K562 (cell line): ENCODE measurements at places on chromosomes 11 and 22. TPM values are rescaled to one million over a fixed set of nuclear protein-coding genes. Genes with fewer than 3 reads are reported as not detected.
A peak's percentile ranks its signal among the peaks of the same experiment; 100 is the strongest.

DNA sequence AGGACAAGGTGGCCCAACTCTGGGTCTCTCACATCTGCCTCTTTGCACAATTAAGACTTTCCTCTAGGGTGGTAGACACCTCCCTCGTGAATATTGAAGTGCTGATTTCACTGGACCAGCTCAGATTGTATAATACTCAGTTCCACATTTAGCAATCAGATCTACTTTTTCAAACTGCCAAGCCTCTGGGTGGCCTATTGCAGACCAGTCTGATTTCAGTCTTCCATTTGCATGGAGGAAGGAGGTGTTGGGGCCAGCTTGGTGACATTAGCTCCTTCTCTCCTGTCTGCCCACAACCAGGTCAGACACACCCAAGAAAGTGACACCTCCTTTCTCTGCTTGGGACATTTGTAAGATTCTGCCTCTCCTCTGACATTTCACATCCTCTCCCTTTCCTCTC lies 78.2 kb downstream of the PPFIBP2 start:
- H3K36me3 ChIP-seq: no peaks in the 10 kb centered on the region
- no peak for DNase-seq
- no peak overlapping the region for H3K4me3 ChIP-seq
- no peak overlapping the region for H3K27ac ChIP-seq
- H3K27me3 ChIP-seq: peaks cover 2% of the 10 kb centered on the region; the same call in 1 of the 3 replicates

DNA sequence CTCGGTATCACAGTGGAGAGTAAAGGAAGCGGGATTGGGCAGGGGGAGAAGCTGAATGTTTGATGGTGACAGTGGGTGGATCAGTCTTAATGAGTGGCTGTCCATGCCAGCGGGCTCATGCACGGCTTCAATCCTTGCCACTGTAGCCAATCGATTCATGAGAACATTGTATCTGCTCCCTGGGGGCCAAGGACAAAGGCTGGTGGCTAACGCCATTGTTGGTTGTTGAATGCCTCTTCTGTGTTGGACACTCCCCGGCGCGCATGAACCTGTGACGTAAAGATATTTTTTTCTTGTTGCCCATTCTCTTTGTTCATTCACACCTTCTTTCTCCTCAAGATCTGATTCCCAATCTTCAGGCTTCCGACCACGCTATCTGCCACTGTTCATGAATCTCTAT lies 20.9 kb upstream of the ATXN10 start:
- H3K4me1 ChIP-seq: no peaks in the 10 kb centered on the region; the same call in 2 of the 3 replicates
- no peak for DNase-seq
- H3K4me3 ChIP-seq: no peak overlapping the region
- H3K27me3 ChIP-seq: peaks cover 7% of the 10 kb centered on the region
- no peaks in the 10 kb centered on the region for H3K36me3 ChIP-seq

- H3K36me3 ChIP-seq: no peaks in the 10 kb centered on the region
- H3K4me3 ChIP-seq: no peak overlapping the region
- no peaks in the 10 kb centered on the region for H3K27me3 ChIP-seq
- H3K27ac ChIP-seq: no peak overlapping the region
- no peaks in the 10 kb centered on the region for H3K4me1 ChIP-seq
Measured at GRCh38 chr11:121723246-121723741, 270.5 kb upstream of the SORL1-AS1 start.

DNA sequence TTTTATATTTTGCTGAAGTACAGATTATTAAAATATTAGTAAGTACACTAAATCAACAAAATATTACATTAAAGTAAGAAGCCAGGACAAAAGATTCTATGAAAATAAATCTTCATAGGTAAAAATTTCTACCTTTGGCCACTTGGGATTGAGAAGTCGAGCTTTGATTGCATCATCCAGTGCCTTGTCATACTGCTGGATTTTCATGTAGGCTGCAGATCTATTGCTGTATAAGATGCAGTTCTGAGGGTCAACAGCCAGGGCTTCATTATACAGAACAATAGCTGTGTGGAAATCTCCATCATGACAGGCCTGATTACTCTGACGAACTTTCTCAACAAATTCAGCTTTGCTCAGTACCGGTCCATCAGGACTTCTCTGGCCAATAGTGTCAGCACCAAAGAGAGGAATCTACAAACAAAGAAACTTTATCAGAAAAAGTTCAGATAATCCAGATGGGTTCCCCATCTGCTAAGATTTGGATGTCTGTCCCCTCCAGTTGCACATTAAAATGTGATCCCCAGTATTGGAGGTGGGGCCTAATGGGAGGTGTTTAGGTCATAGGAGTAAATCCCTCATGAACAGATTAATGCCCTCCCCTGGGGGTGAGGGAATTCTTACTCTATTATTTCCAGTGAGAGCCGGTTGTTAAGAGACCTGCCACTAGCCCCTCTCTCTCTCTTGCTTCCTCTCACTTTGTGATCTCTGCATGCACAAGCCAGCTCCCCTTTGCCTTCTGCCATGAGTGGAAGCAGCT lies 50.0 kb downstream of the TTC28 start:
- H3K4me1 ChIP-seq: no peaks in the 10 kb centered on the region; the same call in 2 of the 3 replicates
- no peaks in the 10 kb centered on the region for H3K27me3 ChIP-seq
- DNase-seq: peak; percentile 28
- H3K4me3 ChIP-seq: no peak overlapping the region

DNA sequence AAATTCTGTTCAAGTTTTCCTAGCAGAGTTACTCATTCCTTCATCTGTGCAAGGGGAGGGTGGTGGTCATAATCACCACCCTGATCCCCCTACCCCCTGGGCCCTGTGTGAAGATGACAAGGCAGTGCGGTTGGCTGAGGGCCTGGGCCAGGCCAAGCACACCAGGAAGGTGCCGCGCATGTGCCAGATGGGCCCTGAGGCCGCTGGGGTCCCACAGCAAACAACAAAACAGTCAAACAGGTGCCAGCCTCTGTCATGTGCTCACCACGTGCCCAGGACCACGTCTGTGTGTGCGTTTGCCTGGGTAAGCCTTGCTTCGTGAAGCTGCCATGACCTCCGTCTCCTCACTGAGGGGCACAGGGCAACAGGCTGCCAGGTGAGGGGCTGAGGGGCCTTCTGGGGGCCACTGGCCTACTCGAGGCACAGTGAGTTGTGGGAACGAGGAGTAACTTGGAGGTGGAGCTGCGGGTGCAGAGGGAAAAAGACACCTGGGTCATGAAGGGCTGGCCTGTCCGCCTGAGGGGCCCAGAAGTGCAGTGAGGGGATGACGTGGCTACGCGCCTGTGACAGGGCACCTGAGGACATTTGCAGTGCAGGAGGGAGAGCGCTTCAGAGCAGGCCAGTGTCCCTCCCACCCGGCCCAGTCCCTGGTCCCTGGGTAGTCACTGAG lies 25.8 kb downstream of the RSPH14 start:
- H3K27ac ChIP-seq: no peak overlapping the region
- H3K4me1 ChIP-seq: peaks cover 9% of the 10 kb centered on the region; the same call in 2 of the 3 replicates
- H3K4me3 ChIP-seq: no peak overlapping the region
- peaks cover 98% of the 10 kb centered on the region for H3K27me3 ChIP-seq
- no peaks in the 10 kb centered on the region for H3K36me3 ChIP-seq
- DNase-seq: peak; percentile 61

DNA sequence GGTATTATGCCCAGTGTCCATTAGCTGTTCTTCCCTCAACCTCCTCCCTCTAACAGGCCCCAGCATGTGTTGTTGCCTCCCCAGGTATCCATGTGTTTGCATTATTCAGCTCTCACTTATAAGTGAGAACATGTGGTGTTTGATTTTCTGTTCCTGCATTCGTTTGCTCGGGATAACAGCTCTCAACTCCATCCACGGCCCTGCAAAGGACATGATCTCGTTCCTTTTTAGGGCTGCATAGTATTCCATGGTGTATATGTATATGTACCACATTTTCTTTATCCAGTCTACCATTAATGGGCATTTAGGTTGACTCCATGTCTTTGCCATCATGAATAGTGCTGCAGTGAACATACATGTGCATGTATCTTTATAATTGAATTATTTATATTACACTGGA lies 82.8 kb downstream of the PRMT3 start:
- peaks cover 21% of the 10 kb centered on the region for H3K4me1 ChIP-seq
- no peak for DNase-seq
- H3K27ac ChIP-seq: no peak overlapping the region
- H3K27me3 ChIP-seq: no peaks in the 10 kb centered on the region

DNA sequence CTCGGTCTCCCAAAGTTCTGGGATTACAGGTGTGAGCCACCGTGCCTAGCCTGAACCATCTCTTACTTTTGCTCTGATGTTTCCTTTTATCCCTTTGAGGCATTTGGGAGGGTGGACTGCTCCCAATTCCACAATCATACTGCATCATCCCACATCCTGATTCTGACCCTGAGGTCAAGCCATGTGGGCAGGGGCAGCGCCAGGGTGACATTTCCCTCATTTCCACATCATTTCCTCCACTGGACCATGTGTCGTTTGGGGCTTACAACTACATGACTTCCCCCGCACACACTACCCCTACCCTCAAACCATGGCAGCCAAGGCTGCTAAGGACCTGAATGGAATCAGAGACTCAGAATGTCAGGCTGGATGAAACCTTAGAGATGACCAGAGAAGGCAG lies 26.4 kb upstream of the ZBTB16 start:
- no peak overlapping the region for H3K4me3 ChIP-seq
- peaks cover 6% of the 10 kb centered on the region; the same call in 1 of the 2 replicates for H3K4me1 ChIP-seq
- no peak for DNase-seq
- no peaks in the 10 kb centered on the region for H3K36me3 ChIP-seq
- H3K27ac ChIP-seq: no peak overlapping the region
- peaks cover 60% of the 10 kb centered on the region for H3K27me3 ChIP-seq

GRCh38 chr11:103091801-103092524 lies at the start of gene DCUN1D5:
TSS of gene DCUN1D5 (minus strand) at chr11:103092160. CDS start at chr11:103091872, 288 bp downstream.
- peak; percentile 95 for DNase-seq
- H3K27me3 ChIP-seq: peaks cover 3% of the 10 kb centered on the region; the same call in 1 of the 2 replicates
- peaks cover 25% of the 10 kb centered on the region for H3K36me3 ChIP-seq
- H3K4me3 ChIP-seq: peak within 1 kb of the TSS; percentile 95

DNA sequence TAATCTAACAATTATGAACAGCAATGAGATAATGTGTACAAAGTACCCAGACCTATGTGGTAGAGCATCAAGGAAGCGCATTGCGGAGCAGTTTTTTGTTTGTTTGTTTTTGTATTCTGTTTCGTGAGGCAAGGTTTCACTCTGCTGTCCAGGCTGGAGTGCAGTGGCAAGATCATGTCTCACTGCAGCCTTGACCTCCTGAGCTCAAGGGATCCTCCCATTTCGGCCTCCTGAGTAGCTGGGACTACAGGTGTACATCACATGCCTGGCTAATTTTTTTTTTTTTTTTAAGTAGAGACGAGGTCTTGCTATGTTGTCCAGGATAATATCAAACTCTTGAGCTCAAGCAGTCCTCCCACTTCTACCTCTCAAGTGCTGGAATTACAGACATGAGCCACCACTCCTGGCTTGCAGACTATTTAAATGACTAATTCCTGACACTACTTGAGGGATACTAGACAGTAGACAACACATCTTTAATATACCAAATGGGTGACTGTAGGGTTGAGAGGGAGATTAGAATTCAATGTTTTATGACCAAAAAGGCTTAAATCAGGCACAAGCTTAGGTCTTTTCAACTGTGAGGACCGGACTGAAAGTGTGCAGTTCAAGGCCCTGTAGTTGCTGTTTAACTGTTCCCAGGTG lies 12.7 kb downstream of the OR51B4 start:
- H3K4me3 ChIP-seq: no peak overlapping the region
- no peak for DNase-seq

DNA sequence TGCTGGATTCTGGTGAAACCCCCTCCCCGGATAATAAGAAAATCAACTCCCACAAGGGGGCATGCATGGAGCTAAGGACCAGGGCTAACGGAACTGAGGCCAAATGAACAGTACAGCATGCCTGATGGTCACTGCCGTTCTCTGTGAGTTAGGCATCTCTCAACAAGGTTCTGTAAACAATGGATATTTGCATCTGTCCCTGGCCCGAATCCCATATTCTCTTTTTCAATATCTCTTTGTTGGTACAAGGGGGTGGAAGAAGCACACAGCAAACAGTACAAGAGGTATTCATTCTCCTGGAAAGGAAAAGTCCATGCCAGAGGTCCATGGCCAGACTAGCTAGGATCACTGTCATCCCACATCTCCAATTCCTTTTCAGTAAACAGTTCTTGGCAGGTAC lies 32.2 kb upstream of the APOA1 start:
- no peaks in the 10 kb centered on the region for H3K27me3 ChIP-seq
- H3K4me3 ChIP-seq: no peak overlapping the region
- DNase-seq: no peak
- H3K4me1 ChIP-seq: no peaks in the 10 kb centered on the region
- peaks cover 90% of the 10 kb centered on the region for H3K36me3 ChIP-seq

- H3K36me3 ChIP-seq: no peaks in the 10 kb centered on the region
- H3K27ac ChIP-seq: no peak overlapping the region
- H3K4me3 ChIP-seq: no peak overlapping the region
- H3K27me3 ChIP-seq: no peaks in the 10 kb centered on the region
- no peak for DNase-seq
- H3K4me1 ChIP-seq: no peaks in the 10 kb centered on the region
Measured at GRCh38 chr11:121318848-121319834, 26.6 kb downstream of the SC5D start.

DNA sequence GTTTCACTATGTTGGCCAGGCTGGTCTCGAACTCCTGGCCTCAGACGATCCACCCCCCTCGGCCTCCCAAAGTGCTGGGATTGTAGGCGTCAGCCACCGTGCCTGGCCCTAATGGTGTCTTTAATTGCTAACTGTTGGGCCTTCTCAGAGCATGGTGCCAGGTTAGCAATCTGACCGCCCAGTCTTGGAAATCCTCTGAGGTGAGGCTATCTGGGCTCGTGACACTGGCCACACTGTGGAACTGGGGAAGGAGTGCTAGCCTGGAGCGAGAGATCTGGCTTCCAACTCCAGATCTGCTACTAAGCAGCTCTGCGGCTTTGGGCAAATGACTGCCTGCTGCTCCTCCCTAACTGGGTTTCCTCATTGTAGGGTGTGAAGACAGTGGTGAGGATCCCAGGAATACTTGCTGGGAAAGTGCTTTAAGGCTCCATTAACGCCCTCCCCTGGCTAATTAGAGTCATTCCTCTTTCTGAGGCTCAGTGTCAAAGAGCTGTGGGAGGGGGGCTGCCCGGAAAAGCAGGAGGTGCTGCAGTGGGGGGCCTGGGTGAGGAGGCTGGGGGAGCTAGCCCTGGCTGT lies 35.4 kb downstream of the CHRDL2 start:
- peaks cover 7% of the 10 kb centered on the region for H3K4me1 ChIP-seq
- H3K27ac ChIP-seq: no peak overlapping the region
- no peaks in the 10 kb centered on the region for H3K36me3 ChIP-seq

Gene TMEM45B
- total RNA-seq: 0.07 and 0.16 TPM in 2 replicates

Gene APOL1
- 8.1 and 9.0 TPM in 2 replicates for total RNA-seq

Gene TIGD3
- total RNA-seq: 0.81 and 1.3 TPM in 2 replicates

Gene CABP4
- not detected in 2 replicates for total RNA-seq

Gene VSIG10L2
- not detected in 2 replicates for total RNA-seq

Gene SLC5A4
- not detected in 2 replicates for total RNA-seq

Gene GAS2
- total RNA-seq: 1.5 and 1.9 TPM in 2 replicates

Gene YPEL1
- total RNA-seq: 0.53 and 0.54 TPM in 2 replicates

Gene PRMT3
- total RNA-seq: 43.2 and 44.7 TPM in 2 replicates

Gene GRIA4
- not detected in 2 replicates for total RNA-seq
